ENCODE measurements at places on chromosomes 3 and 15.
A peak's percentile ranks its signal among the peaks of the same experiment; 100 is the strongest.

DNA sequence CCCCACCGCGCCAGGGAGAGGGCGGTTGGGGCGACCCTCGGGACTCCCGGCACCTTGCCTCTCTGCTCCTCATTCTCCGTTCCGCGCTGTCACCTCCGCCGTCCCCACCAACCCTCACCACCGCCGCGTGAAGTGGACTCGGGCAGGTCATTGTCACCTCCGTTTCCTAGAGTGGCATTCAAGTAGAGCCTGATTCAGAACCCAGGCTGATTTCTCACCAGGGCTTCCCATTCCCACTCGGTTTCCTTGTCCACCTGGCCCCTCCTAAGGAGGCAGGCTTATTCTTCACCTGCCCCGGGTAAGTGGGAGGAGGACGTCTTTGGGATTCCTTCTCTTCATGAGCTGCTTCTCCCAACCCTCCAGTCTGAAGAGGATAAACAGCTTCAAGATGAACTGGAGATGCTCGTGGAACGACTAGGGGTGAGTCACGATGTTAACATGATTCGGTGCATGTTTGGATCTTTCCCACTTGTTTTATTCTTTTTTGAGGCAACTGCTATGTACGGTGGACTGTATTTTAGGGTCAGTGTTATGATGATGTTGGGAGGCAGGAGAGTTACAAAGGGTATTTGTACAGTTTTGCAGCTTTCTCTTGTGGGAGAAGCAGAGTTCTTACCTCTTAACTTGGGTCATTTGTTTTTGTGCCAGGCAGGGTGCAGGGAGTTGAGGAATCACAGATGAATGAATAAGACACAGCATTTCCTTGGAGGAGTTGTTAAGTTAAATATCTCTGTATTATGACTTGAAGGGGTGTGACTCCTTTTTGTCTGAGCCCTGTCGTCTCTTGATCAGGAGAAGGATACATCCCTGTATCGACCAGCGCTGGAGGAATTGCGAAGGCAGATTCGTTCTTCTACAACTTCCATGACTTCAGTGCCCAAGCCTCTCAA, 692 bp downstream of the PSMD2 start:
- DNase-seq = no peak

DNA sequence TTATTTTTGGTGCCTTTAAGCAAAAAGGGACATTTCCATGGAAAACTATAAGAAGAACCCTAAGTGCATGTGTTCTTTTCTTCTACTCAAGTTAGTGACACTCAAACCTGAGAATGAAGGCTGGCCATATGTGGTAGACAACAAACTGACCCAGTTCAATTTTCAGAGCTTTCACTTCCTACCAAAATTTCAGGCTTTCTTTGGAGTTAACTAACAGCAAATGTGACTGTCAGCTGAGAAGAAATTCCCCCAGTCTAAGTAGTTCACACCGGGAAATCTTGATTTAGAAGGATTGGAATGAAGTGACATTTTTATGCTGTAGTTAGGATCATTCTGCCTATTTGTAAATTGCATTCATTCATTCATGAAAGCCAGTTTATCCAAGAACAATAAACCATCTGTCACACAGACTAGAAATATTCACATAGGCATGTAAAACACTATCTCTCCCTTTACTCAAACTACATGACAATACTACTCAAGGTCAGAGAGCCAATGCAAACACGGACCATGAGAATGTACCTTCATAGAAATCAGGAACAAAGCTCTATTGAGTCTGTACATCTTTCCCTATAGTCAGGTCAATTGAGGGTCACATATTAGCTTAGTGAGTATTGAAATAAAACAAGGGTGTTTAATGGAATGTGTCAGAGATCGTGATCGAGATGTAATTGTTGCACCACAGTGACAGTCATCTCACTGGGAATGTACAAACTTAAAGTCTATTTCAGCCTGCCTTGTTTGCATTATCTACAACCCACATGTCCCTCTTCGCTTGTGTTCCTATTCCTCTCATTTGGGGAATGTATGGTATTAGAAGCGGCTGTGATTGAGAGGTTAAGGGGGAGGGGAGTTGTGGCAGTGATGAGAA, 113.8 kb upstream of the TGFBR2 start:
- no peak for DNase-seq

GRCh38 chr15:65791335-65792137, 557 bp downstream of the DENND4A start:
- DNase-seq = peak; percentile 54

DNA sequence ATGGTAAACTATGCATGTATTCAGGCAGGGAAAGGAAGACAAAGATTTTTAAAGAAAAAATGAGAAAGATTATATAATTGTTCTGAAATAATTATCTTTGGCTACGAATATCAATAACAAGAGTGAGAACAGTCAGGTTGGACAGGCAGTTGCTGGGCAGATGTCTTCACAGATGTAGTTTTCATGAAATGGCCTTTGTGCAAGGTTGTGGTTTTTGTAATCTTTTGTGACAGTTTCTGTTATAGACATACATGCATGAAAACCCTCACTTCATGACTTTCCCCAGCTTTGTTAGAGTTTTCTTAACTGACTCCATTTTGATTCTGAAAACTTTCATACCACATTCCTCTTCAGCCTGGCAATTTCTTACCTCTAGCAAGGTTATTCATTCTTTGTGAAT, 34.9 kb upstream of the SLC25A36 start:
- no peak for DNase-seq

DNA sequence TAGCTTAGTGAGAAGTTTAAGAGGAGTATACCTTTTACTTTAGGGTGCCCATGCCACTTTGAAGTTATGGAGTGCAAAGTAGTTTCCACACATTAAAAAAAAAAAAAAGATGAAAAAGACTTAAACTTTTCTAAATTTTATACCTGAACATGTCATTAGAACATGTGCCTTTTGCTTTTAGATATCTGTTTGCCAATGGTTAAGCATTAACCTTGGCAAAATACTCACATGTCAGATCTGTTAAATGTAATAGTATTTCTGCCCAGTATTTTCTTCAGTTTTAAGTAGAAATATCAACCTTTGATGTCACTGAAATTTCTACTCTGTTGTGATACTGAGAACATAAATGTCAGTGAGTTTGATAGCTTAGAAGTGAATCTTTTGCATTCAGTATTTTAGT, 12.2 kb downstream of the ZFAND6 start:
- DNase-seq = no peak

GRCh38 chr3:42682301-42683070, 2.9 kb upstream of the KLHL40 start:
- no peak for DNase-seq

DNA sequence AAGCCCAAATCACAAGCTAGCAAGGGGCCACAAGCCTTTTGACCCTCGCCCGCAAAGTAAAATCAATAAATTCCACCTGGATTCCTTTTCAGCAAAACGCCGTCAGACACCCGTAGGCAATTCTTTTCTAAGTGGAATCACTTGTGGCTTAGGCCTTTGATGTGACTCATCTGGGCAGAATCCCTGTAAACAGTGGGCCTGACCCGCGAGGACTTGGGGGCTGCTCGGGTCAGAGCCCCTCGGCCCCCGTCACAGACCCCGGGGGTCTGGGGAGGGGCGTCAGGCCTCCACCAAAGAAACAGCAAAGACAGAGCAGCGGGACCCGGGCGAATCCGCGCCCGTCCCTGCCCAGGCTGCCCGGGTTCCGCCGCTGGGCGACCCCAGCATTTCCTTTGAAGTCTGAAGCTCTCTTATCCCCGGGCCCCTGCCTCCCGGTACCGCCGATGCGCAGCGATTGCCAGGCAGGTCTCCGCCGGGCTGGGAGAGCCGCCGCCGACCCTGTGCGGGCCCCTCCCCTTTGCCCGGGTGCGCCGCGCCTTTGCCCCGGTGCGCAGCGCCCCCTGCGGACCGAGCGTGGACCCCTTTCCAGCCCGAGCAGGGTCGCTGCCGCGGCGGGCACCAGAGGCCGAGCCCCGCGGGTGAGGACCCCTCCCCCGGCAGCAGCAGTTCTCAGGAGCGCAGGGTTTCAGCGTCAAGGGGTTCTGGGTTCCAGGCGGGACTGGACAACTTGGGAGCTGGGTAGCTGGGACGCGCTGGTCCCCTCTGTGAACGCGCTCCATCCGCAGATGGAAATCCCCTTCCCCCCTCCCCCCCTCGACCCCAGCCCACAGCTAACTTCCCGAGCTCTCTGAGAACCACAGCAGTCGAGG, 178.3 kb downstream of the UACA start:
- DNase-seq = no peak

- no peak for DNase-seq
Measured at GRCh38 chr3:183220828-183221227, 32.2 kb upstream of the B3GNT5 start.

- DNase-seq = no peak
Measured at GRCh38 chr15:61403884-61404283, 174.8 kb upstream of the RORA start.

DNA sequence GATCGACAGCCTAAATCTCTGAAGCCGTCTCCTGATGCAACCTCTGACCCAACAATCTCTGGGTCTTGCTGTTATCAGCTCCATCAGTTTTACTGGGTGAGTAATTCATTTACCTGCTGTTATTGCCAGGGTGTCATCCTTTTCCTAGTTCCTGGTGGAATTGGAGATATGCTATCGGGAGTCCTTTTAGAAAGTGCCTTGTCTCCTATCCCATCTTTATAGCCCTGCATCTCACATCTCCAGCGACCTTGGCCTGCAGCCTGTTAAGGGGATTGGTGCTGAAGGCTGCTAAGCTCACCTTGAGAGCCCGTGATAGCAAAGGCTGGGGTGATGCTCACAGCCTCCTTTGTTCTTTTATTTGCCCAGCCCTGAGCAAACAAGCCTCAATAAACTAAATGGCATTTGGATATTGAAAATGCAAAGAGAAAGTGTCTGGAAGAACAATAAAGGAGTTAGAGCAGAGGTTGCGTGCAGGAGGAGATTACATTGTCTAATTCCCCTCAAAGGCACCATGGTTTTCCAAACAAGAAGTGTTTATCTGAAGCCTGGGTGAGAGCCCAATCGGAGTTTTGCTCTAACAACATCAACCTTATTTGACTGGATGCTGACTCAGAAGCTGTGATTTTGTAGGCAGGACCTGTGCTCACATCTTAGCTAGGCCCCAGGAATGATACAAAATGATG, 101.8 kb downstream of the RPLP1 start:
- DNase-seq = no peak

- DNase-seq = no peak
Measured at GRCh38 chr15:49163678-49164077, 6.4 kb upstream of the GALK2 start.

- DNase-seq = no peak
Measured at GRCh38 chr3:39346785-39347585, 17.5 kb downstream of the CCR8 start.

GRCh38 chr3:2420919-2421318, 322.3 kb downstream of the CNTN4 start:
- no peak for DNase-seq

- DNase-seq = no peak
Measured at GRCh38 chr3:178446059-178446458, 90.2 kb upstream of the KCNMB2 start.

DNA sequence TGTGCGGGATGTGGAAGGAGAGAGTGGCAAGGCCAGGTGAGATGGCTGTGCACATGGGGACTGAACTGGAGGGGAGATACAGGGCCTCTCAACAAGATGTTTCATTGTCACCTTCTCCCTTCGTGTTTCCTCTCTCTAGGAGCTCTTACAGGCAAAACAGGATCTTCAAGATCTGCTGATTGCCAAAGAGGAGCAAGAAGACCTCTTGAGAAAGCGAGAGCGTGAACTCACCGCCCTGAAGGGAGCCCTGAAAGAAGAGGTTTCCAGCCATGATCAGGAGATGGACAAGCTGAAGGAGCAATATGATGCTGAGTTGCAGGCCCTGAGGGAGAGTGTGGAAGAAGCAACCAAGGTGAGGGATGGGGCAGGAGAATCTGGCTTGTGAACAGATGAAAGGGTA, 85.2 kb downstream of the CGNL1 start:
- DNase-seq = no peak

DNA sequence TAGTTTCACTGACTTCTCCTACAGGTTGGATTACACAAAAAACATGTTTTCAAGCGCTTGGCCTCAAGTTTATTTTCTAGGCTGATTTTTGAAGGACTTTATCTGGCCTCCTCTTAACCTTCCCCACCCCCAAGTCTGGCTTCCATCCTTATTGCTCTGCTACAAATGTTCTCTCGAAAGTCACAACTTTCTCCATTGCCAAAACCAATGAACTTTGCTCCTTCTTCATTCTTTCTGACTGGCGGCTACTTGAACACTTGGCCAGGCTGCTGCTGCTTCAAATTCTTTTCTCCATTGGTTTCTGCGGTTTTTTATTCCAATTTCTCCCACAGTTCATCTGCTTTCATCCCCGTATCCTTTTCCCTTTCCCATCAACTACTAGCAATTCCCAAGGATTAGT, 106.6 kb downstream of the TOP2B start:
- DNase-seq = peak; percentile 49

GRCh38 chr15:73125219-73125618, 73.0 kb downstream of the NEO1 start:
- no peak for DNase-seq

GRCh38 chr3:53694046-53694445, 152.2 kb downstream of the CHDH start:
- no peak for DNase-seq

- no peak for DNase-seq
Measured at GRCh38 chr15:60047701-60048100, 43.6 kb downstream of the FOXB1 start.

- no peak for DNase-seq
Measured at GRCh38 chr15:43095243-43095642, 10.6 kb downstream of the UBR1 start.

- no peak for DNase-seq
Measured at GRCh38 chr3:60013241-60013640, 963.4 kb upstream of the CFAP20DC start.

DNA sequence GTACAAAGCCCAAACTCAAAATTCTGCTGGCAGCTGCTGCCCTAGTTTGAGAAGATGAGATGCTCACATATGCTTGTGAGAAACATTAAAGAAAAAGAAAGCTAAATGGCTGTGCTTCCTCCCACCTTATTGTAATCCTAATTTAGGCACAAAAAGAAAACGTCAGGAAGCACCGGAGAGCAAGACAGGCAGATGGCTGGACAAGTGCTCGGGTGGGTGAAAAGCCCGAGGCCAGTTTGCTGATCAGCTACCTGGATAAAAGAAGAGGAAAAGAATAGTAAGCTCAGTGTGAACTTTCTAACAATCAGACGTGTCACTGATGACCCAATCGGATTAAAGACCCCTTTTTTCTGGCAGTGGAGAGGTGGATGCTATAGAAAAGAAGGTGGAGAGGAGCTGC, 368.0 kb upstream of the ATP10A start:
- no peak for DNase-seq

GRCh38 chr15:80233581-80233980, 18.4 kb downstream of the CTXND1 start:
- no peak for DNase-seq

GRCh38 chr15:38528294-38528693, 36.3 kb downstream of the RASGRP1 start:
- no peak for DNase-seq

DNA sequence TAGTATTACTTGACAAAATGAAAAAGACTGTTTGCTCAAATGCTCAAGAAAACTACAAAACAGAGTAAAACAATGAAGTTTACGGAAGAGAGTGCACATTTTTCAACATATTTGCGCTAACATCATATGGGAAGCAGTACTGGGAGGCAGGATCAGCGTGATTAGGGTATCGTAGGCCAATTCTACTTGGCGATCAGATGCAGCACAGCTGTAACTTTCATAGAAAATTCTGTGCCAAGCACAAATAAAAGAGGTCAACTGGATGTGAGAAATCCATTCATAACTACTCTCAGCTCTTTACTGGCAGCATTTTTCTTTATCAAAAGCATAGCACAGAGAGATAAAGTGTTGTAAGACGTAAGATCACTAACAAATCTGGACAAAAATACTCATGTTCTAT, 1196.3 kb upstream of the GBE1 start:
- no peak for DNase-seq

GRCh38 chr15:45690581-45691260, 55.9 kb downstream of the SQOR start:
- DNase-seq = no peak
